Upper lobe of left lung (tissue), 6 donors: ENCODE measurements at places on chromosomes 2 and 18.

DNA sequence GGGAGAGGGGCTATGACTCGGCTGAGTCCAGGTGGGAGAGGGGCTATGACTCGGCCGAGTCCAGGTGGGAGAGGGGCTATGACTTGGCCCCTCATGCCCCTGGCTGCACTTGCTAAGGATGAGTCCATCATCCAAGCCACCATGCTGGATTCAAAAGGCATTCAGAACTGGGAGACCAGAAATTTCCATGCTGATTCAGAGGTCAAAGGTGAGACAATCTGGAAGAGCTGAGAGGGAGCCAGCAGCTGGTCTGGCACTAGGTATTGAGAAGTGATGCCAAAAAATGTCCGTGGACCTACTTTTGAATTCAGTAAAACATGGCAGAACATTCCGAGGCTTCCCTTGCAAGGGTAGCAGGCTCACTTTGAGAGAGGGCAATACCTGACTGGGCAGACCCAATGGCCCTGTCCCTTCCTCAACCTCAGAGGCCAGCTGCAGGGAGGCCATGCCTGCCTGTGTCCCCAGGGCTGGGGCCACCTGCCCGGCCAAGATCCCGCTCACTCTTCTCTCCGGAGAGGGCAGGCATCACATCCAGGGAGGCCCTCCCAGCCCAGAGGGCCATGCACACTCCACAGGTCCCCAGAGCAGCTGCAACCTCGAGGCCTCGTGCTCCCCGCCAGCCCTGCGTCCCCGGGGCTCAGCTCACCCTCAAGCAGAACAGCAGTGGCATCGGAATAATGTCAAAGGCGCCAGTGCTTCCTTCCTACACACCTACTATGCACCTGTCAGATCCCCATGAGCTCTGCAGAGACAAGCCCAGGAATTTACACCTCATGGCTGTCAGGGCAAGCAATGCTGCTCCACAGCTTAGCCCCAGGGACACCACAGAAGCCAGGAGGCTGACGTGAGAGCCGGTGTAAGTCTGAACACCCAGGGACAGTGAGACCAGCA lies 80.2 kb upstream of the GPC1 start:
- H3K4me1 ChIP-seq = no peaks in the 10 kb centered on the region
- no peaks in the 10 kb centered on the region for H3K27me3 ChIP-seq
- no peak overlapping the region for H3K27ac ChIP-seq
- H3K36me3 ChIP-seq = no peaks in the 10 kb centered on the region
- DNase-seq = peak; percentile 44

GRCh38 chr2:102674836-102675235 lies 55.5 kb downstream of the SLC9A2 start:
- H3K27ac ChIP-seq = no peak overlapping the region
- no peak for DNase-seq
- H3K27me3 ChIP-seq = no peaks in the 10 kb centered on the region

- H3K36me3 ChIP-seq = no peaks in the 10 kb centered on the region
- no peak for DNase-seq
- H3K4me1 ChIP-seq = no peaks in the 10 kb centered on the region
- no peak overlapping the region for H3K27ac ChIP-seq
- no peak overlapping the region for H3K4me3 ChIP-seq
These were observed 7.7 kb upstream of the LYPD1 start for GRCh38 chr2:132677661-132678060.

GRCh38 chr18:12891561-12891960 lies 7.5 kb upstream of the PTPN2 start:
- H3K27me3 ChIP-seq = no peaks in the 10 kb centered on the region
- H3K4me1 ChIP-seq = no peaks in the 10 kb centered on the region
- DNase-seq = no peak
- H3K4me3 ChIP-seq = no peak overlapping the region
- no peak overlapping the region for H3K27ac ChIP-seq
- no peaks in the 10 kb centered on the region for H3K36me3 ChIP-seq

GRCh38 chr2:178764097-178764496 lies 43.1 kb downstream of the TTN start:
- H3K27ac ChIP-seq = no peak overlapping the region
- no peak for DNase-seq
- no peaks in the 10 kb centered on the region for H3K36me3 ChIP-seq
- H3K4me3 ChIP-seq = no peak overlapping the region

- no peaks in the 10 kb centered on the region for H3K36me3 ChIP-seq
- H3K4me3 ChIP-seq = no peak overlapping the region
- no peak overlapping the region for H3K27ac ChIP-seq
- H3K27me3 ChIP-seq = no peaks in the 10 kb centered on the region
These were observed 796.1 kb downstream of the DCDC2C start for GRCh38 chr2:4499316-4500030.

DNA sequence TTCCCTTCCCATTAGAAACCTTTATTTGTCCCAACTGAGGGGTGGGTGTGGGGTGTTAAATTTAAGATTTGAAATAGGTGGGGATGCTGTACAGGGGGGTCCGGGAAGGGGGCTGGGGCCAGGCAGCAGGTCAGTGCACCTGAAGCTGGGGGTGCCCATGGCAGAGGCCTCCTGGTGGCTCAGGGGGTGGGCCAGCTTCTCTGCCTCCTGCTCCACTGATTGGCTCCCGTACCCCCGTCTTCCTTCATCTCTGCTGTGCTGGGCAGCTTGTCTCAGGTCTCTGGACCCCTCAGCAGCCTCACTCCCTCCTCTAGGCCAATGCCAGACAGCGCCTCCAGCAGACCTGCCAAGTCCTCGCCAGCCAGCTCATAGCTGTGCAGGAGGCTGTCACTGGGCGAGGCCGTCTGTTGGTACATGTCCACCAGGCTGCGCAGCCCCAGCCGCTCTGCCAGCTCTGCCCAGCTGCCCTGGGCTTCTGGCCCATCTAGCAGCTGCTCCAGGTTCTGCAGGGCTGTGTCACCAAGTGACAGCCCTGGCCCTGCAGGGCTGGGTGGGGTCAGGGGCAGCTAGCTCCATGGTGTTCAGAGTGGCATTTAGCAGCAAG lies 2.0 kb upstream of the ANKRD62 start:
- H3K4me3 ChIP-seq = no peak overlapping the region
- no peaks in the 10 kb centered on the region for H3K36me3 ChIP-seq
- no peak overlapping the region for H3K27ac ChIP-seq
- peak; percentile 68 for DNase-seq

DNA sequence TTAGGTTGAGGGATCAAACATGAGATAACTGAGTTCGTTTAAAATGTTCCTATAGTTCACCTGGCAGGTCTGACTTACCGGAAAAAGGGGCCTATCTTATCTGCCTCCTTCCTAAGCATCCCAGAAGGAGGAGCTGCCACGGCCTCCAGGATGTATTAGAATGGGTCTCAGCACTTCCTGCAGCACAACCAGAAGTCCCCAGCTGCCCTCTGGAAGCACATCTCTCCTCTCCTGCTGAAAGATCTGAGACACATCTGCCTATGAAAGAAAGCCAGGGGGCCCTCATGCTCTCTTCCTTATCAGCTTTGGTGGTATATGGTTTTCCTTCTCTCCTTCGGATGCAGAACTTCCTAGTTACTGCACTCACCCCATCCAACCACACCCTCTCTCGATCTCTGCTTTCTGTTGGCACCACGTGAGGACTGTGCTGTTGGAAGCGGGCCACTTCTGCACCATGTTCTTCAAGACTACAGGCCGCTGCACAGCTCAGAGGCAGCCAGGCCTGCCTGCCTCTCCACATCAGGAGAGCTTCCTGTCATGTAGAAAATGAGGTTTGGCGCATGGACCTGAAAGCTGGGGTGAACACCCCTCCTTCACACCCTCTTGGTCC lies 6.5 kb downstream of the IGFBP5 start:
- H3K4me1 ChIP-seq = peaks cover 27% of the 10 kb centered on the region
- H3K27me3 ChIP-seq = peaks cover 3% of the 10 kb centered on the region
- H3K27ac ChIP-seq = no peak overlapping the region
- no peaks in the 10 kb centered on the region for H3K36me3 ChIP-seq
- H3K4me3 ChIP-seq = no peak overlapping the region

DNA sequence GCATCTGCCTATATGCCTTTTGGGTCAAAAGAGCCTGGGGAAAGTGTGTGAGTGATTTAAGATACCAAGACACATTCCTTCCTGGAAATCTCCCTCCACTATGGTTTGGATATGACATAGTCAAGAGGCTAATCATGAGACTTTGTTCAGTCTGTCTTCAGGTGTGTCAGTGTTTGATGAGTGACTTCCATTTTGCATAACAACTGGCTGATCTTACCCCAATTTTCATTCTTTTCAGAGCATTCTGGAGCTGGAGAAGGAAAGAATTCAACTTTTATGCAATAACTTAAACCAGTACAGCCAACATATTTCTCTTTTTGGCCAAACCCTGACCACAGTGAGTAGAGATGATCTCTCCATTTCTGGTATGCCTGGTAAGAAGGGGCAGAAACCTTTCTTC lies 39.4 kb downstream of the SPC25 start:
- H3K36me3 ChIP-seq = peaks cover 57% of the 10 kb centered on the region

DNA sequence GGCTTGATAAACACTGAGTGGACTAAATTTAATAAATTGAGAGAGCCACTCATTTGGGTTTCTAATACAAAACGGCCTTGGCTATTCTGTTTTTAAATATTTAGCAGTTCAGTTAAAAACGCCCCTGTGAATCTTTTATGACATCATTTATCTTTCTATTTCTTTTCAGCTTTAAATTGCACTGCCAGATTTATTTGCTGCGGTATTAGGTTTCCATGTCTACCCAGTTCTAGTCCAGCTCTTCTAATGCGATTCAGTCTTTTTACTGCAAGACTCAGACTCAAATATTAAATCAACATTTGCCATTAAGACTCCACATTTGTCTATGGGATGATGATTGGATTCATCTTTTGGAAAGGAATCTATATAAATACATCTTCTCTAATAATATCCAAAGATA lies 2174.3 kb upstream of the PIK3C3 start:
- H3K27ac ChIP-seq = no peak overlapping the region
- no peaks in the 10 kb centered on the region for H3K4me1 ChIP-seq
- H3K36me3 ChIP-seq = no peaks in the 10 kb centered on the region
- DNase-seq = no peak

GRCh38 chr2:231418820-231419640 lies 23.5 kb downstream of the B3GNT7 start:
- H3K27me3 ChIP-seq = no peaks in the 10 kb centered on the region
- H3K27ac ChIP-seq = no peak overlapping the region
- H3K4me1 ChIP-seq = no peaks in the 10 kb centered on the region
- DNase-seq = peak; percentile 68
- H3K36me3 ChIP-seq = no peaks in the 10 kb centered on the region
- no peak overlapping the region for H3K4me3 ChIP-seq

GRCh38 chr18:70273021-70273420 lies 15.8 kb upstream of the SOCS6 start:
- no peaks in the 10 kb centered on the region for H3K36me3 ChIP-seq
- H3K27ac ChIP-seq = no peak overlapping the region
- no peaks in the 10 kb centered on the region for H3K27me3 ChIP-seq
- H3K4me1 ChIP-seq = no peaks in the 10 kb centered on the region

DNA sequence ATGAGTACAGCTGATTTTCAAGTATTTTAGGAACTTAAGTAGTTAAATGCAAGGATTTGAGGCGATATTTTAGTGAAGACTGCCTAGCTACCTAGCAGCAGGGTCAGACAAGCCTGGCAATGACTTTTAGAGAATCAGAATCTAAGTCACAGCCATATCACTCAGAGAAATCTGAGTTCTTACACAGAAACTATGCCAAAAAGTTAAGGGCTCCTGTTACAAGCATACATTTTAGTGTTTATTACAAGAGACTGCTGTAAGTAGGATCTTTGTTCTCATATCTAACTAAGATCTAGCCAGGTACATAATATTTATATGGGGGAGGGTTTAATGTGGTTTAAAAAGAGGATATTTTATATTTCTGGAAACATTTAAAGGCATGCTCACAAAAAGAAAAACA lies 37.5 kb downstream of the MAP4K3 start:
- H3K36me3 ChIP-seq = no peaks in the 10 kb centered on the region
- H3K27ac ChIP-seq = no peak overlapping the region
- no peaks in the 10 kb centered on the region for H3K27me3 ChIP-seq
- H3K4me1 ChIP-seq = peaks cover 38% of the 10 kb centered on the region

DNA sequence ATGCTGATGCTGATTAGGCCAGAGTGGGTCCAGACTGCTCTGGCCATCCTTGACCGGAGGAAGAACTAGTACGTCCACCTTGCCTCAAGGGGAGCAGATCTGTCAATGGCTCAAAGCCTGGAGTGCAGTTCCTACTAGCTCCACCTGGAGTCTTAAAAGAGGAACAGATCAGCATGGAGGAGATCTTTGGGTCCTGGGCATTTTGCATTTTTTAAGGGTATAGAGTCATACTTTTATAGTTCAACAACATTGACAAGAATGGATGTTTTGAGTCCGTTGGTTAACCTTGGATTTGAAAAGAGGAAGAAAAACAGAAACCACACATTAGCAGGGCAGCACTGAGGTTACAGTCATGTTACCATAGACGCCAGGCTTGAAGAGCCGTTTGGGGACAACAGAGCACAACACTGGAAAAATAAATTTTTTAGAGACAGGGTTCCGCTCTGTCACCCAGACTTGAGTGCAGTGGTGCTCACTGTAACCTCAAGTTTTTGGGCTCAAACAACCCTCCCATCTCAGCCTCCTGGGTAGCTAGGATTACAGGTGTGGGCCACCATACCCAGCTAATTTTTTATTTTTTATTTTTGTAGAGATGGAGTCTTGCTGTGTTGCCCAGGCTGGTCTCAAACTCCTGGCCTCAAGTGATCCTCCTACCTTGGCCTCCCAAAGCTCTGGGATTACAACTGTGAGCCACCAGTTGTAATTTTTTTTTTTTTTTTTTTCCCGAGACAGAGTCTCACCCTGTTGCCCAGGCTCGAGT lies 78.5 kb downstream of the PRKCE start:
- no peaks in the 10 kb centered on the region for H3K27me3 ChIP-seq
- H3K36me3 ChIP-seq = no peaks in the 10 kb centered on the region
- no peak for DNase-seq

DNA sequence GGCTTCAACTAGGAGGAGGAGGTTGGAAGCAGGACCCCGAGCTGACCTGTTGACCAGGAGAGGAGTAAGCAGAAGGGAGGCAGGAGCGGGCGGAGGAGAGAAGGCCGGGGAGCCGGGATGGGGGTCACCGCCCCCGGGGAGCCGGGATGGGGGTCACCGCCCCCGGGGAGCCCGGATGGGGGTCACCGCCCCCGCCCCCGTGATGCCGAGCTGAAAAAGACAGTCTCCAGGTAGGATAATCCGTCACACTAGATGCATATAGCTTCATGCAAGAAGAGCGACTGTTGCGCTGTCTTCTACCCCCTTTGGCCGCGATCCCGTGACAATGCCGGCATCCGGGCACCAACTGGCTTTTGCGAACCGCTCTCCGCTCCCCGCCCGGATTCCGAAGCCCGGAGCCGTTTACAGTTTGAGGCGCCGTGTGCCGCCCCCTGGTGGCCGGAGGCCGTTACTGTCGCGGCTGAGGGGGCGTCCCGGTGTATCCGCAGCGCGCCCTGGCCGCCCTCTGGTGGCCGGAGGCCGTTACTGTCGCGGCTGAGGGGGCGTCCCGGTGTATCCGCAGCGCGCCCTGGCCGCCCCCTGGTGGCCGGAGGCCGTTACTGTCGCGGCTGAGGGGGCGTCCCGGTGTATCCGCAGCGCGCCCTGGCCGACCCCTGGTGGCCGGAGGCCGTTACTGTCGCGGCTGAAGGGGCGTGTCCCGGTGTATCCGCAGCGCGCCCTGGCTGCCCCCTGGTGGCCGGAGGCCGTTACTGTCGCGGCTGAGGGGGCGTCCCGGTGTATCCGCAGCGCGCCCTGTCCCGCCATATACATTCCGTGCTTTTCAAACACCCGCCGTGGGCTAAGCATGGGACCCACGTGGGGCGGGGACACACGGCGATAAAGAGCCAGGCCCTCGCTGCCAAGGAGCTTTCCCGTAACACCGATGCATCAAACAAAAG lies 89.6 kb downstream of the ACTR3 start:
- no peak overlapping the region for H3K27ac ChIP-seq
- no peak for DNase-seq
- no peaks in the 10 kb centered on the region for H3K27me3 ChIP-seq

GRCh38 chr2:236173036-236173728 lies 5.0 kb upstream of the GBX2 start:
- no peaks in the 10 kb centered on the region for H3K36me3 ChIP-seq
- peak; percentile 72 for DNase-seq
- no peak overlapping the region for H3K27ac ChIP-seq
- peaks cover 18% of the 10 kb centered on the region for H3K4me1 ChIP-seq
- peaks cover 85% of the 10 kb centered on the region for H3K27me3 ChIP-seq
- no peak overlapping the region for H3K4me3 ChIP-seq
